NB4 (cell line): ENCODE measurements at places on chromosomes 3 and 15.

- no peak for DNase-seq
Observed at GRCh38 chr3:20575146-20575545, 389.1 kb upstream of the SGO1 start.

DNA sequence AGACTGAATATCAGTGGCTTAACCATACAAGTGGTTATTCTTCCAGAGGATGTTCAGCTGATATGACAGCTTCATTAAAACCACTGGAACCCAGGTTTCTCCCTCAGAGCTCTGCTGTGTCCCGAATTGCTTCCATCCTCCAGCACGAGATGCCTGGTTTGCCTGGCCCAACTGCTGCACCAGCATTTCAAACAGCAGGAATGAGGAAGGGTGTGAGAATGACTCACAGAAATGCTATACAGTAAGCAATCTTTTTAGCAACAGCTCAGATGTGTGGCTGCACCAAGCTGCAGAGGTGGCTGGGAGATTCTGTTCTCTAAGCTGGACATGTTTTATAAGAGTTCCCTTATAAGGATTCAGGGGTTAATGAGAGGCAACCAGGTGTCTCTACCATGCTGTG, 271.0 kb downstream of the GABRG3 start:
- no peak for DNase-seq

- no peak for DNase-seq
Observed at GRCh38 chr3:16332904-16333426, 68.0 kb downstream of the OXNAD1 start.

DNA sequence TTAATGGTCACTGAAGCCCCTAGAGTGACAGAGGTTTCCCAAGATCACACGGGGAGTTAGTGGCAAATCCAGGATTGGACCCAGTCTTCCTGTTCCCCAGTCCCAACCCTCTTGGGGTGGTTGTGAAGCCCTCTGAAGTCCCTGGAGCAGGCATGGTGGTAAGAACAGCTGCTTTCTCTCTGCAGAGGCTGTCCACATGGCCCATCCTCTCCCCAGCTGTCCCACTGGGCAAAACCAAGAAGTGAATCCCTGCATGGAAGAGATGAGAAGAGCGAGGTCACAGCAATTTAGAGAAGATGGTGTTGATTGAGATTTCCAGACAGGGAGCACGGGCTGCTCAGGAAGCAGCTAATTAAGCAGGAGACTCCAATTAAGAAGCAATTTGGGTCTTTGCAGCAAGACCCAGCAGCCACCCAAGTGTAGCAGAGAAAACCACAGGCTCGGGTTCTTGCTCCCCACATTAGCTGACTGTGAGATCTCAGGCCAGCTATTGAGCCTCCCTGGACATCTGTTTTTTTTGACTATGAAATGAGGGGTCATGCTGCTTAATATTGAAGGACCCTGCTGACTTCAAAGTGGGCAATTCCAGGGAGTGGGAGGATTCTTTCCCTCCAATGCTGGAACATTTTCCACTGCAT, 14.8 kb upstream of the HDAC11 start:
- no peak for DNase-seq

DNA sequence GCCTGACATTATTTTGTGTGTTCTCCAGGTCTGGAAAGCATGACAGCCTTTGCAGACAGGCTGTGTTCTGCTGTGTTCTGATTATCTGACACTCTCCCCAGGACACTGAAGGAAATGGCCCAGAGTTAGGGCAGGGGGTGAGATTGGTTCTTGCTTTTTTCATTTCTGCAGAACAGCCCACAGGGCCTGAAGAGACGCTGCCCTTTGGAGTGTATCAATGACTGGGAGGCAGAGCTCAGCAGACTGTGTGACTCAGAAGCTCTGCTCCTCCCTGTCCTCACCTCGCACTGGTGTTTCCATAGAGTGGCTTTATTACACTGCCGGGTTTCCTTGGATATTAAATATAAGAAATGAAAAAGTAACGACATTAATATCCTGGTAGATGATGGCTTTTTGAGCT, 523.6 kb downstream of the NTRK3 start:
- DNase-seq: no peak

- no peak for DNase-seq
Observed at GRCh38 chr3:76040946-76041345, 255.6 kb upstream of the ZNF717 start.

GRCh38 chr3:58880182-58880581, 169.6 kb downstream of the CFAP20DC start:
- no peak for DNase-seq

DNA sequence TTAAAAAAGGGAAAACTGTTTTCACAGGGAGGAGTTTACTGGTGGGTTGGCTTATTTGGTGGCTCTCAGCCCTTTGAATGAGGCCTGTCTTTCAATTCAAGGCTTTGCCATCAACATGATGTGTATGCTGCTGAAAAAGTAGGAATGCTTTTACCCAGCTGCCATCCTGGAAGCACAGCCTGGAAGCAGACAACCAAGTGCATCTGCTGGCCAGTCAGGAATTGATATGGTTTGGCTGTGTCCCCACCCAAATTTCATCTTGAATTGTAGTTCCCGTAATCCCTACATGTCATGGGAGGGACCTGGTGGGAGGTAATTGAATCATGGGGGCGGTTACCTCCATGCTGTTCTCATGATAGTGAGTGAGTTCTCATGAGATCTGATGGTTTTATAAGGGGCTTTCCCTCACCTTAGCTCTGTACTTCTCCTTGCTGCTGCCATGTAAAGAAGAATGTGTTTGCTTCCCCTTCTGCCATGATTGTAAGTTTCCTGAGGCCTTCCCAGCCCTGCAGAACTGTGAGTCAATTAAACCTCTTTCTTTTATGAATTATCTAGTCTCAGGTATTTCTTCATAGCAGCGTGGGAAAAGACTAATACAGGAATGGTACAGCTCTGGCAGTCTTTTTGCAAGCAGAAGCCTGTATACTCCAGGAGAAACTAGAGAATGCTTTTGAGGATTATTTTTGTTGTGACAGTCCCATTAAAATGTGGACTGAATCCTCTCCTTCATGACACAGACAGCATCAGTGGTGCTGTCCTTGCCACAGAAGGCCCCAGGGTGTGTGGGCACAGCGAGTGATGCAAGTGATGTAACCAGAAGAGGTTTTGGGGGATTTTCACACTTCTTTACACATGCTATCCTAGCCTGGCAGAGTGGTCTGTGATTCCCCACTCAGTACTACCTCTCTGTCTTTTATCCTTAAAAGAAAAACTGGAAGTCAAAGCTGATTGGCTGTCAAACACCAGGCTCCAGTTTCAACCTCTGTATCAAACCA, 20.0 kb downstream of the PLCL2 start:
- no peak for DNase-seq

GRCh38 chr3:111881480-111881879, 22.4 kb downstream of the PHLDB2 start:
- no peak for DNase-seq

DNA sequence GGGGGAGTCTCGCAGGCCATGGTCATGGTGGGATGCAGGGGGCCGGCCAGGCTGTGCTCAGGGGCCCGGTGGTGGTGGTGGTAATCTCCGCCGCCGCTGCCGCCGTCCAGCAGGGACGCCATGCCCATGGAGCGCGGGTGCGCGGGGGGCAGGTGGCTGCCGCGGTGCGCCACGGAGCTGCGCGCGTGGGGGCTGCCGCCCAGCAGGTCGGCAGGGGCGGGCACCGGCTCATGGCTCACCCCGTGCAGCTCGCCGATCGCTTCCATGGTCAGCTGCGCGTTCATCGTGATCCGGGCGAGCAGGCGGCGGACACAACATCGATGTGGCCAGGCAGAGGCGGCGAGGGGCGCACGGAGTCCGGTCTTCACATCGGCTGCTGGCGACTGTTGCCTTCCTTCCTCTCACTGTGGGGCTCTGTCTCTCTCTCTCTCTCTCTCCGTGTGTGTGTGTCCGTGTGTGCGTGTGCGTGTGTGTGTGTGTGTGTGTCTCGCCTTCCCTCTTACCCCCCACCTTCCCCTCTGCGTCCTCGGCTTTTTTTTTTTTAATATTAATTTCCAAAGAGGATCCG, 451 bp downstream of the ONECUT1 start:
- peak; percentile 23 for DNase-seq

GRCh38 chr3:23659274-23659673, 146.5 kb upstream of the UBE2E1 start:
- DNase-seq: peak; percentile 62

GRCh38 chr15:85499371-85499887, 119.0 kb downstream of the AKAP13 start:
- no peak for DNase-seq

DNA sequence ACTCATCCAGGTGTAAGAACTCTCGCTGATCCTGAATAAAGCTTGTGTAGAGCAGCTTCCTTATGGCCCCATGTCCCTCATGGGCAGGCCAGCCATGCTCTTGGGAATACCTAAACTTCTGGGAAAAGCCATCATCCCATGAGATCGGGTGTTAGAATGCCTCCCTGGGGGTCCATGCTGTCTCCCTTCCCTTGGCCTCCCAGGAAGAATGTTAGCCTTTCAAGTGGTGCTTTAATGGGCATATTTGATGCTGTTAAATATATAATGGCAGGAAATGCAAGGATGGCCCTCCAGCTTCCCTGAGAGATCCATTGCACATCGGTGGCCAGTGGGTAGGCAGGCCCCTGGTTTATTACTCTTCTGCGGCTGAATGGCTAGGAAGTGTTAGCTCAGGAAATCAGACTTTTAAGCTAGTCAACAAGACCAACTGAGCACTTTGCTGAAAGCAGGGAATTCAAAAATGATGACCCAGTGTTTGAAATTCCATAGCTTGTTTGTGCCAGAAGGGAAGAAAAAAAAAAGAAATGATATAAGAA, 60.5 kb upstream of the LRTM1 start:
- no peak for DNase-seq

GRCh38 chr3:185585518-185585858, 607 bp upstream of the SENP2 start:
- no peak for DNase-seq

- no peak for DNase-seq
Observed at GRCh38 chr3:105905328-105905727, 36.5 kb upstream of the CBLB start.

DNA sequence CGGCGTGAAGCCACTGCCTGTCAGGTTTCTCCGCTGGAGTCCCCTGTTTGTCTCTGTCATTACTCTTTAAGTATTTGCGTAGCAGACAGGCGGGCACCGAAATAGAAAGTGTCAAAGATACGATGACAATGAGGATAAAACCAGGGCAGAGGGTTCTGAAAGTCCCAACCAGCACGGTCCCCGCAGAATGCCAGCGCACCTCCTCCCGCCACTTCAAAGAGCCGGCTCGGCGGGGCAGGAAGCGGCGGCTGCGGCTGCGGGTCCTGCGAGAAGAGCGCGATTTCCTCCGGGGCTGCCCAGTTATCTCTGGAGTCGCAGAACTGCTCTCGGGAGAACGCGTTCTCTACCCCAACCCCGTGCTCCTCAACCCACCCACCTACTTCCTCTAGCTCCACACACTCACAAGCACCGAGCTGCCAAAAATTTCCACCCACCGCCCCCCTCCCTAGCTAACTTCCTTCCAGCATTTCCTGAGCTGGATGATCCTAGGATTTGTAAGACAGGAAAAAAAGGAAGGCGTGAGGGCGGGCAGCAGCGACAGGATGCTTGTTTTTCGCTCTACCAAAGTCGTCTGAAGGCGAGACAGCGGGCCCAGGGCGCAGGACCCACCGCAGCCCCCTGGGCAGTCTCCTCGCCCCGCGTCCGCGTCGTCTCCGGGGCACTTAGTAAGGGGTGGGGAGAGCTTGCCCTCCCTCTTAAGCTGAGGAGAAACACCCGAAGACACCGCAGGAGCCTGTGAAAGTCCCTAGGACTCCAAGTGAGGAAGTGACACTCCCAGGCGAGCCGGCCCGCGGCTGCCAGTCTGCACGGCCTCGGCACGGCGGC, at the start of gene ARHGAP31:
TSS of gene ARHGAP31 (plus strand) at position 513 of the 825 bp plus-strand sequence. CDS start 522 bp downstream, outside the sequence.
- peak; percentile 76 for DNase-seq

GRCh38 chr3:9780458-9780812, 10.7 kb upstream of the CAMK1 start:
- no peak for DNase-seq

DNA sequence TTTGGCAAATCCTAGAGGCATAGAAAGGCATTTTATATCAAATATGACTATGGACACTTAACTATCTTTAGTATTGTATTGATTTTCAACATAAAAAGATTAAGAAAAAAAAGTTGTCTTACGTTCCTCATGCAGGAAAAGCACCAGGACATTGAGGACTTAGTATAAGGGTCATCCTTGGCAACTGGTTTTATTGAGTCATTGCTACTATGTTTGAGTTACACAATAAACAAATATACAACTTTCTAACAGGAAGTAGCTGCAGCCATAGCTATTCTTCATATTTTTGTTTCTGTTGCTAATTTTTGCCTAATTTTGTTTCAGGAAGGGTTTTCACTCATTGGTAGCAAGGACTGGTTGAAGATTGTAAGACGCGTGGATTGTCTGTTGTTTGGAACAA, 93.0 kb downstream of the NPTN start:
- no peak for DNase-seq

DNA sequence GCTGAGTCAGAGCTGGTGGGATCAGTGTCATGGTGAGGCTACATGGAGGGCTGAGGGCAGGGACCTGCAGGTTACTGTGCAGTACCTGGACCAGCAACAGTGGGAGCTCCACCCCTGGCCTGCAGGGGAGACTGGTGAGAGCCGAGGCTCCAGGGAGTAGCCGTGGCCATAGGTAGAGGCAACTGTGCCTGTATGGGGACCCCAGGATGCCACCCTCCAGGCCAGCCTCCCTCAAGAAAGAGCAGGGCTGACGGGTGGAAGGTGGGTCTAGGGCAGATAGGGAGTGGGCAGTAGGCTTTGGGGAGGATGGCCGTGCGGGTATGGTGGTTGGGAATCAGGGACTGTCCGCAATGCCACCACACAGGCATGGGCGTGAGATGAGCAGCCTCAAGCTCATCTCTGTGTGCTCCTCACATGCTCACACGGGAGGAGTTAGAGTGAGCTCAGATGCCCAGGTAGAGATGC, 35.5 kb downstream of the FBLN2 start:
- DNase-seq: no peak

DNA sequence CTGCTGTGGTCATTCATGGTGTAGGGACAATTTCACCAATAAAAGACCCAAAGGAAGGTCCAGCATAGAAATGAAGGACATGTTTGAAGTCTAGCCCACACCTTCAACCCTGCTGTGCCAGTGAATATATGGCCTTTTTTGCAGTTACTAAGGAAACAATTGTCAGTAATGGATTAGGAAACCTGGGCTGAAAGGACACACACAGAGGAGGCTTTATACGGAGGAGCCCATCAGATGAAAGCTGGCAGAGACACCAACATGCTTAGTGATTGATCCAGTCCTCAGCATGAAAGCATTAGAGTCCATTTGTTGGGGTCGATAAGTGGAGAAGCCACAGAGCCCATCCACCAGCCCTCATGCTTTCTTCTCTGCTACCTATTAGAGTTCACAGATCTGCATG, 584.3 kb downstream of the AGBL1 start:
- no peak for DNase-seq

- peak; percentile 4 for DNase-seq
Observed at GRCh38 chr3:87706176-87706575, 352.6 kb downstream of the CGGBP1 start.
